Non-pigmented ciliary epithelial cell (primary cell): ENCODE measurements at places on chromosomes 3 and 15.

DNA sequence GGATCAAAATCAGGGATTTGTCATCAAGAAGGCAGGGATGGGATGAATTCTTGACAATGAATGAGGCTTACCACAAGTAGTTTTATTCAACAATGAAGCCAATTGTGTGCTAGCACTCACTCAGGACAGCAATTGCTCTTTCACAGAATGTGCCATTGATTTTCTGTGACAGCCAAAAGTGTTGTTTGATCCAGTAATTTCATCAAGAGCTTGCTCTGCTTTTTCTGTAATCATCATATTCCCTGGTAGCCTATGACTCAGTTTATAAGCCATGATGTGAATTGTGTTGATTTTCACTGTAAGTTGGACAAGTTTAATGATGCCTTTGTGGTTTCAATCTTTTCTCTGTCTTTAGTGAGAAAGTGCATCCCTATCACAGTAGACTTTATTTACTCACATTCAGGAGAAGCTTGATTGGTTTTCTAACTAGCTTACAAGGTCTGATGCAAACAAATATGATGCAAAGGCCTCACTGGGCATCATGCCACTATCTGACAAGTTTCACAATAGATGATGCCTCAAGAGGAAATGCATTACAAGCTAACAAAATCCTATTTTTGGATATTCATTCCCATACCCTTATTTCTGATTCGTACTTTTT lies 13.6 kb upstream of the CSRNP1 start:
- DNase-seq: no peak

DNA sequence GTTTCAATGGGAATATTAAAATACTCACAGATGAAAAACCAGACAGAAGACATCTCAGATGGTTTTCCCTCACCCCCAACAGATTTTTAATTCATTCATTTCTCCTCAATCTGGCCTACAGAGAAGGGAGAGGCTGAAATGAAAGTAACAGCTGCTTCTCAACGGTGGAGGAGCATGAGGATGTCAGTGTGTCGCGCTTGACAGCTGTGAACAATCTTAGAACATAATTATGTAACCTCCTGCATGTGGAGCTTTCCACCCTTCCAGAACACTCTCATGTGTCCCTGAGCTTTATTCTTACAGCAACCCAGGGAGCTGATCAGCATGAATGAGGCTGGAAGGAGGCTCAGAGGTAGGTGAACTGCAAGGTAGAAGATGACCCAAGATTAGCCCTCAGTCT lies 52.7 kb downstream of the MB21D2 start:
- DNase-seq: no peak

- no peak for DNase-seq
Measured at GRCh38 chr3:3646934-3647333, 152.3 kb upstream of the LRRN1 start.

DNA sequence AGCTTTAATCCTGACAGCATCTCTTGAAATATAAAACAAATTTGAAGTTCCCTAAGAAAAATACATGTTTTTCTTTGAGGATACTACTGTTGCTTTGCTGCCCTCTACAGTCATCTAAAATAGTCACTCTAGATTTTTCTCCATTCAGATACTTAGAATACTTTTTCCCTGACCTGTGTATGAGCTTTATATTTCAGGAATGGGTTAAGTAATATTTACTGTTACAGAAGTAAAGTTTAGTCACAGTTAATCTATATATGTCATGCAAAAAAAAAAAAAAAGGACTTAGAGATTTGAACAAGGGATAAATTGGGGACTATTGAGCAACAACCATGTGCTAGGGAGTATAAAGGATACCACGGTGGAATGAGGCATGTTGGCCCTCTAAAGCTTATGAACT lies 8.8 kb downstream of the NECTIN3 start:
- DNase-seq: no peak

- DNase-seq: no peak
Measured at GRCh38 chr3:149091983-149092382, 5.7 kb upstream of the HLTF start.

DNA sequence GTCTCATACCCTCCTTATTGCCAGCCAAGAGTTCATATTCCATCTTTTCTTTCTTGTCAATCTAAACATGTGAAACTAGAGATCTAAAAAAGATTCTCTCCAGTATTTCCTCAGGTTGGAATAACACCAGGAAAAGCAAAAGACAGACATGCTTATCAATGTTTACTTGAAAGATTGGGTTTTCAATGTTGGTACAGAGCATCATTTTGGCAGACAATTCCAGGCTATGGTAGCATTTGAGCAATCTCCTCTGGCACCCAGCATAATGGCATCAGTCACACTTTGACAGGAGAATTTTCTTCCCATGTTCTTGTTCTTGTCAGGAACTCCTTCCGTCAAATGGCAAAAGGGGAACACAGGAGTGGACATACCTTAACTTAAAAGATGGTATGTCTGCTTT lies 61.0 kb upstream of the RARB start:
- DNase-seq: no peak
